CD4-positive, alpha-beta T cell treated with Interleukin-4 for 1 hour (primary cell): ENCODE measurements at places on chromosomes 7 and 10.

GRCh38 chr10:97578171-97578844 is 5.7 kb downstream of the ANKRD2 start:
- DNase-seq = no peak

GRCh38 chr7:117810642-117811512 is 62.4 kb downstream of the CTTNBP2 start:
- DNase-seq = no peak

DNA sequence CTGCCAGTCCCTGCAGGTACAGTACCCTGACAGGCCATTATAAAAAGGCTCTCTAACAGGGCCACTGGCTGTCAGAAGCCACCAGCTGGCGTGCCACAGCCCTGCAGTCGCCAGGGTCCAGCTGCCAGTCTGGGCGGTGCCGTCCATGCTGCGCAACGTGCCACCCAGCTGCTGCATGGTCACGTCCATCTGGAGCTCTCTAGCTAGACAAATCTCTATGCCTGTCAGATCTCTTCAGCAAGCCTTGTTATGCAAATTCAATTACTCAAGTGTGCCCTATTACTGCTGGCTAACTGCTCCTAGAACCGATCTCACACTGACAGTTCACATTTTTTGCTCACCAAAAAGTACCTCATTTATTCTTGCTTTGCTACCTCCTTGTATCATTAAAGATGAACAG is 75.9 kb downstream of the HIBADH start:
- DNase-seq = no peak

DNA sequence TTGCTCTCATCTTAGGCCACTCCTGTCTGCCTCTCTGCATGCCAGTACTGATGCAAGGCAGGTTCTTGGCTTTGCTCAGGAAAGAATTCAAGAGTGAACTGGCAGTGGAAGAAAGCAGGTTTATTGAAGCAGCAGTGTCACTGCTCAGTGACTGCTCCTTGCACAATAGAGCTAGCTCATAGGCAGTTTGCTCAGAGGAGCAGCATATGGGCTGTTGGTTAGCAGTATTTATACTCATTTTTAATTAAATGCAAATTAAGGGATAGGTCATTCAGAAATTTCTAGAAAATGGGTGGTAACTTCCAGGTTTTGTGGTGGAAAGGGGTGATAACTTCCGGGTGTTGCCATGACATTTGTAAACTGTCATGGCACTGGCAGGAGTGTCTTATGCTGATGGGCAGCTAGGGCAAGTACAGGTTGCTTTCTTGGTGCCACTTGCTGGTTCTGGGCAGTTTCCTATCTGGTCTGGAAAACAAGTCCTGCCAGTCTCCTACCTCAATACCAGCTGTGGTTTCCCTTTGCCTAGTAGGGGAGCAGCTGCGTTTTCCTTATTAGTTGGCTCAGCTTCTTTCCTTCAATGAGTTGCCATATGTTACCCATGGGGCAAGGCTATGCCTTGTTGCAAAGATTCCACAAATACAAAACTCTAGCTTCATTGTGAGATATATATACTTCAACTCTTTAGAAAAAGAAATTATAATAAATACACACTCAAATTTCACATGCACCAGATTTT is 64.8 kb upstream of the CALD1 start:
- DNase-seq = no peak

GRCh38 chr10:101818872-101819633 is 809 bp upstream of the OGA start:
- DNase-seq = no peak

GRCh38 chr7:133873631-133874030 is 253.5 kb upstream of the LRGUK start:
- DNase-seq = no peak

GRCh38 chr7:3312583-3312982 is 11.5 kb downstream of the SDK1 start:
- no peak for DNase-seq

DNA sequence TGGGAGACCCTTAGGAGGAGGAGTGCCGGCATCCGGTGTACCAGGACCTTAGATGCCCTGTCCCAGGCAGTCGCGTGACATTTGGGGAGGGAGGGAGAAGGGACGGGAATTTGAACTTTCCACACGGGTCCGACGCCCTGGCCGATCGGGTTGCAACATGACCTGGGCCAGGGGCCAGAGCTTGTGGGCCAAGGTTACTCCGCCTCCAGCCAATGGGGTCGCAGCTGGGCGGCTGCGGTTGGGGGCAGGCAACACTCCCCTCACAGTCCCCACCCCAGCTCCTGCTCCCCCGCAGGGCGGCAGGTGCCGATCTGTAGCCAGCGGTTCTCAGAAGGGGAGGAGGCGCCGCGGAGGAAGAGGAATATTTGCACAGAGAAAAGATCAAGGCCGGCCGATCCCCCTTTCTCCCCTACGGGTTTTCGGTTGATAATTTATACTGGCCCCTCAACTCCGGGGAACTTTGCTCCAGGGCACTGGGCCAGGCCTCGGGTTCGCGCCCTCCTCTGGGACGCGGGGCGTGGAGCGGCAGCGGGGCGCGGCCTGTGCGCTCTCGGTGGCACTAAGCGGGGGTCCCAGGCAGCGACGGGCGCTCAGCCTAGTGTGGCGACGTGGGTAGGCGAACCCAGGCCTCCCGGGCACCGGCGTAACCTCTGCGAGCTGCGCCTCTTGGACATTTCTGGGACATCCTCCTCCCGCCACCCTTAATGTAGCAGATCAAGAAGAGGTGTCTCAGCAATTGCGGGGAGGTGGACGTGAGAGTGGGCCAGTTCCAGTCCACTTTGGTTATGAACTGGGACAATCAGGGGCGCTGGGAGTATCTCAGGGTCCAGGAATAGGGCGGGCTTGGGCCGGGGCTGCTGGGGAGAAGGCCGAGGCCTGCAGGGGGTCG is 1.2 kb downstream of the MLXIPL start:
- DNase-seq = no peak

DNA sequence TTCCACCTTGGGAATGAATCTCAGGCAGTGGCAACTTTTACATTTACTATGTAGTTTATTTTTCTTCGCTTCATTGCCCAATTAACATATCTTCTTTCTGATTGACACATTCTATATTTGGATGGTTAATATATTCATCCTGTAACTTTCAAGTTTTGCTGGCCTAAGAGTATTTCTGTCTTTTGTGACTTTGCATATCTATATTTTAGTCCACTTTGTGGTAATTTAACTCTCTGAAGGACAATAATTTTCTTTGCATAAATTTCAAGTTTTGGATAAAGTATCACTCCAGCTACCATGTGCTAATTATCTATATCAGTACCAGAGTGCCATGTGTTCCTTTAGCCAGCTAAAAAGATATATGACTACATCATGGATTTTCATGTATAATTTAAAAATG is 151.5 kb upstream of the KAT6B start:
- no peak for DNase-seq

GRCh38 chr7:77657427-77658224 is 38.6 kb upstream of the RSBN1L start:
- peak; percentile 65 for DNase-seq

- DNase-seq = no peak
Observed at GRCh38 chr7:104123786-104124185, 84.0 kb downstream of the ORC5 start.

DNA sequence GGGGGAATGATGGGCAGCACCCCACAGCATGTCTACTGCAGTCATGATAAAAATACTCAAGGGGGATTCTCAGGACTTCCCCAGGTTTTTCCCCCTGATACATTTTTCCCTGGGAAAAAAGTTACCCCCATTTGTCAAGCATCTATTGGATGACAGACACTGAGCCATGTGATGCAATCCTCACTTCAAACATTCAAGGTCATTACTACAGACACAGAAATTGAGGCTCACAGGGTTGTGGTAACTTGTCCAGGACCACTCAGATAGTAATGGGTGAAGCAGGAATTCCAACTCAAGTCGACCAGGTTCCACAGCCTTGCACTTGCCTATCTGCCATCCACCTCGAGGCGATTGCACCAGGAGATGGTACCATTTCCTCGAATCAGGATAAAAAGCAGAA is 31.7 kb downstream of the PPP1R3C start:
- DNase-seq = no peak

- DNase-seq = no peak
Observed at GRCh38 chr7:106282390-106282789, 2.4 kb downstream of the NAMPT start.

DNA sequence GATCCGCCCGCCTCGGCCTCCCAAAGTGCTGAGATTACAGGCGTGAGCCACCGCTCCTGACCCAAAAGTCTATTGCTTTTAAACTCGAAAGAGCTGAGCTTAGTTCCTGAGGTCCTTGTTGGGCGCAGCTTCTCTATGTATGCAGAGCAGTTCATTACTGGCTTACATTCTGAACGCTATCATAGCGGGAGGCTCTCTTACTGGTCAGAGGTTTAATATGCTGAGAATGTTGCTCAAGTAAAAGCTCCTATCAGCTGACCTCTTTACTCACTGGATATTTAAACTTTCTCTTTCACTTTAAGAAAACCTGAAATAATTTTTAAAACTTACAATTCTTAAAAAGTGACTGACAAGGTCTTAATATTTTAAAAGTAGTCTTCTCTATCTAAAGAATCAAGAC is 160.8 kb upstream of the WNT16 start:
- no peak for DNase-seq

GRCh38 chr7:2892549-2892948 is 48.4 kb upstream of the GNA12 start:
- DNase-seq = no peak

GRCh38 chr10:84801916-84802315 is 473.5 kb downstream of the CCSER2 start:
- DNase-seq = no peak

DNA sequence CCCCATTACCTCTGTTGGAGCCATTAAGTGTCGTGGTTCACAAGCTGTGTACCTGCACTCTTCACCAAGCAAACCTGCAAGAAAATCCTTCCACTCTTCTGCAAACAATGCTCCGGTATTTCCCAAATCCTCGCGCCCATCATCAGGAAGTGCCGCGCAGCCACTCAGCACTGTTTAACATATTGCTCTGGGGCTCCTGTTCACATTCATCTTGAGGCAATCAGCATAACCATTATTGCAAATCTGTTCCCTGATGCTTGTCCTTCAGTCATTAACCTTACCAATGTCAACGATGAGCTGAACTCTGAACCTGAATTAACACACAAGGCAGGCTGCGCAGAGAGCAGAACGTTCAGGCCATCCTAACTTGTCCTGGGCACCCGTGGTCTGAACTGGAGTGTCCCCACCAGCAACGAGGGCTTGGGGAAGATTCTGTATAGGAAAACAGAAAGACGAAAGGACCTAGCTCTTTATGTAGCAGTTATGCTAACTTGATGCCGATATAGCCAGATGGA is 751.4 kb upstream of the AUTS2 start:
- no peak for DNase-seq

DNA sequence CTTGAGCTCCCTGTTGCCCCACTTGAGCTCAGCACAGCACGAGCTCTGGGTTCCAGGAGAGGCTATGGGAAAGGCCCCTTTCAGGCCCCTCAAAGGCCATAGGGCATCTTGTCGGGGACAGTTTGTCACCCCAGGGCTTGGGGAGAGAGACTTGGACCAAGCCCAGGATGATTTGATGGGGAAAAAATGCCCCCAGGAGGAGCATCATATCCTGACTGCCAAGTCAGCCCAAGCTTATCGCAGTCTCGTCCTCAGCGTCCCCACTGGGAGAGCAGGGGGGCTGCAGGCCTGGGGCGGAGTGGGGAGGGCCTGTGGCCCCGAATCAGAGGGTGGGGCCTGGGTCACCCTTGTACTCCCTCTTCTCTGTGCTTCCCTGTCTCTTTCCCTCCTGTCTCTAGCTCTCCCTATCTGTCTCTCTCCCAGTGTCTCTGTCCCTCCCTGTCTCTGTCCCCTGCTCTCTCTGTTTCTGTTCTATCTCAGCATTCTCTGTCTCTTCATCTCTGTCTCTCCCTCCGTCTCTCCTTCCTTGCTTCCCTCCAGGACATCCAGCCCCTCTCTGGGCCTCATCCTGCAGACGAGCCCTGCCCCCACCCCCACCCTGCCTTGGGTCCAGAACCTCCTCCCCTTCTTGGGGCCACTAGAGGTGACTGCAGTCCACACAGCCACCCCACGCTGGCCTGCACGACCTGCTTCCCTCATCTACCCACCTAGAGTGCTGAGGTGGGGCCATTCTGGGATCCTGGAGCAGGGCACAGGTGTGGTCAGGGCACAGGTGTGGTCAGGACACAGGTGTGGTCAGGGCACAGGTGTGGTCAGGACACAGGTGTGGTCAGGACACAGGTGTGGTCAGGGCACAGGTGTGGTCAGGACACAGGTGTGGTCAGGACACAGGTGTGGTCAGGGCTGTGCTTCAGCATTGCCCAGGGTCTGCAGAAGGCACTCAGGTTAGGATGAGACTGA is 17.3 kb upstream of the GRIFIN start:
- DNase-seq = no peak

DNA sequence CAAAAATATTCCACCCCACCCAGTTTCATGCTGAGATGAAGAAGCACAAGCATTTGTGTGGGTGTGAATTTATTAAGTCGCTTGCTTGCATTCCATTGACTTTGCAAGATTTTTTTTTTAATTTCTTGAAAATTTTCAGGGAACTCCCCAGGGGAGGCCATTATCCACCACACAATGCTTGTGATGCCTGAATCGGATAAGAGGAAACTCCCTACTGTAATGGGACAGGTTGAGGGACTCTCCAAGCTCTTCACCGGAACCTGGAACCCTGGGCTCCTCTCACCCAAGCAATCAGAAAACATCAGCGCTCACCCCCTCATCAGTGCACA is 153.6 kb upstream of the ZMIZ1 start:
- no peak for DNase-seq

DNA sequence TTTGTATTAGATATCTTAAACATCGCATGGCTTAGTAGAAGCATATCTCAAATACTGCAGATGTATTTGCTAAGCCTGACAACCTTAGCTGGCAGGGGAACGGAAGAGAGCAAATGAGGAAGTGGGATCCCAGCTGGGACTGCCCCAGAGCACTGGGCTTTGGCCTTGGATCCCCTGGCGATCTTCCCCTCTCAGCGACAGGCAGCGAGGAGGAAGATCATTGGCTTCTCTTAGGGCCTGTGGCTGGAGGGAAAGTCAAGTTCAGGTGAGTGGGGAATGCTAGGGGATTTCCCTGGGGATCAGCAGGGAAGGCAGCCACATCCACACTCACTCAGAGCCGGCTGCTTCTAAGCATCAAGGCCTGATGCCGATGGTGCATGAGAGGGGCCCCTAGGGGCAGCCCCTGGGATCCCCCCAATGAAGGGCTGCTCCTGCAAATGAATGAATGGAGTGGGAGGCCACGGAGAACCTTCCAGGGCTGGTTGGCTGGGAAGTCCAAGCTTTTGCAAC is 42.0 kb downstream of the LYZL2 start:
- peak; percentile 6 for DNase-seq
